Stimulated activated CD8-positive, alpha-beta memory T cell treated with anti-CD3 and anti-CD28 coated beads, Interleukin-7, amount 100 ng/mL, for 48 hours (primary cell): ENCODE measurements at places on chromosomes 2 and 18.

- DNase-seq, result no peak
These were observed 191.9 kb upstream of the CTAGE1 start for GRCh38 chr18:22609642-22610041.

DNA sequence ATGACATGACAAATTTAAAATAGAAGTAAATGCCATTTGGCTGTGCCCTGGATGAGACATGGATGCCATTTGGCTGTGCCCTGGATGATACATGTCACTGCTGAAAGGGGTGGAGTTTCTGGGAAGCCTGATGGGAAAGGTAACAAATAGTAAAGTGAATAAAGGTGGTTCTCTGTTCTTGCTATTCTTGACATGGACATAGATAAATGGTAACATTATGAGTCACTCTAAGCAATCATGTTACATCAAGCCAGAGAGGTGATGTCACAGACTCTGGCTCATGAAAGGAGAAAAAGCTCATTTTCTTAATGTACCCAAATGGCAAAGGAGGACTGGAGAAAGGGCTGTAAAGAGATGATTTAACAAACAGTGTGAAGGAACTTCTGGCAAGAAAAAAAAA is 86.4 kb downstream of the EML6 start:
- DNase-seq, result no peak

- no peak for DNase-seq
These were observed 7.3 kb downstream of the CCDC121 start for GRCh38 chr2:27621524-27621923.

- no peak for DNase-seq
These were observed 11.9 kb downstream of the ATG4B start for GRCh38 chr2:241649404-241649803.

- no peak for DNase-seq
These were observed 24.5 kb upstream of the STAM2 start for GRCh38 chr2:152200101-152200500.

DNA sequence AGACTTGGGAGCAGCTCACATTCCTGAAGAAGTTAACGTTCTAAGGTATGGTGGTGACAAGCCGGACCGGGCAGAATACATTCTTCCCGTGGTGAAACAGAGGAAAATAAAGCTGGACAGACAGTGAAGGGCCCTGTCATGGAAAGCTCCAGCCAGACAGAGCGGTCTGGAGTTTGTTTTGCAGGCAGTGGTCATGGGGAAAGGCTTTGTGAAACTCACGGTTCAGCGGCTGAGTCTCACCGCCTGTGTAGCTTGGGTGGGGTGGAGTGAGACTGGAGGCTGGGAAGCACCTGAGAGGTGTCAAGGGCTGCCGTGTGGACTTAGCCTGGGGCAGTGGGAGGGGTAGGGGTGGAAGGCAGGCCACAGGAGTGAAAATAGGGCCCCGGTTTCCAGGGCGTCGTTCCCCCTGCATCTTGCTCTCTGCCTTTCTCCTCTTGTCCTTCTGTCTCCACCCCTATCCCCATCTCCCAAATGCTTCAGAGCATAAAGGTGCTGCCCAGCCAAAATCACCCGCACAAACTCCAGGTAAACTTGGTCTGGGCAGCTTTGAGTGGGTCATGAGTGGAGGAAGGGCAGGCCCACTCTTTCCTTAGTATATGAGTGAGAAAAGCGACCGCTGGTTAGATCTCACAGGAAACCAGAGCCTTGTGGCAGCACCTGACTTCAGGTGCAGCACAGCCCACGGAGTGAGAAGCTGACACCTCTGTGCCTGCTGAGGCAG is 11.4 kb upstream of the SLC20A1 start:
- no peak for DNase-seq

GRCh38 chr2:213046431-213046830 is 105.0 kb downstream of the IKZF2 start:
- DNase-seq, result no peak

DNA sequence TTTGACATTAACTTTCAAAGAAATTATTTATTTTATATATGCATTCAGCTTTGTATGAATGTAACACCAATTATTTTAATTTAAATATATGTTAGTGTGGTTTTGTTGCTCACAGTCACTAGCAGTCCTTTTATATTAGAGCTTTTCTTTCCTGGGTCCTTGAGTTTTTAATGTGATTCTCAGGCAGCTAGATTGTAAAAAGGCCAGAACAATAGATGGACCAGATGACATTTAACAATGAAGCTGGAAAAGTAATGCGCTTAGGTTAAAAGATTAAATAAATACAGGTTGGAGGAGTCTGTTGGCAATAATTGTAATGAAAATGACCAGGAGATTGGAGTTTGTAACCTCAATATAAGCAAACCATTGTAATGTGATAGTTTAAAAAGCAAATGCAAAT is 171.1 kb downstream of the FTCDNL1 start:
- no peak for DNase-seq

GRCh38 chr2:32732120-32732519 is 104.3 kb downstream of the TTC27 start:
- DNase-seq, result no peak

DNA sequence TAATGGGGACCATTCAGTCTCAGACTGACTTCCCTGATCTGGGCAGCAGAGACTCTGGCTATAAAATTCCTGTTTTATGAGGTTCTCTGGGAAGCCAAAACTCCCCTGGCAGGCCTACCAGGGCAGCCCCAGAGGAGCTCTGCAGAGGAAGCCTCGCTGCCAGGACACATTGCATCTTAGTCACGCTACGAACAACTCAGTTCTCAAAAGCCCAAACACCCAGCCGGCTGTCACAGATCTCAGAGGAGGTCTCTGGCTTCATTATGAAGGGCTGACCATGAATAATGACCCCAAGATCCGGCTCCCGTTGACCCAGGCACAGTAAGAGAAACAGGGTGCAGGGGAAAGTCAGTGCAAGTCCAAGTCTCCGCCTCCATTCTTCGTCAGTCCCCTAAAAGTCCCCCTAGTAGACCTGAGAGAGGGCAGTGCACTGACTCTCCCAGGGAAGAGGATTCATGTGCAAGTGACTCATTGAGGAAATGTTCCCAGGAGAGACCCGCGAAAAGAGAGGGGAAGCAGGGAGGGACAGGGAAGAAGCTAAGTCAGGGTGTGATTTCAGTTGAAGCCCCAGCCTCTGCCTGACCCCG is 212.3 kb downstream of the CYP26B1 start:
- DNase-seq, result no peak

DNA sequence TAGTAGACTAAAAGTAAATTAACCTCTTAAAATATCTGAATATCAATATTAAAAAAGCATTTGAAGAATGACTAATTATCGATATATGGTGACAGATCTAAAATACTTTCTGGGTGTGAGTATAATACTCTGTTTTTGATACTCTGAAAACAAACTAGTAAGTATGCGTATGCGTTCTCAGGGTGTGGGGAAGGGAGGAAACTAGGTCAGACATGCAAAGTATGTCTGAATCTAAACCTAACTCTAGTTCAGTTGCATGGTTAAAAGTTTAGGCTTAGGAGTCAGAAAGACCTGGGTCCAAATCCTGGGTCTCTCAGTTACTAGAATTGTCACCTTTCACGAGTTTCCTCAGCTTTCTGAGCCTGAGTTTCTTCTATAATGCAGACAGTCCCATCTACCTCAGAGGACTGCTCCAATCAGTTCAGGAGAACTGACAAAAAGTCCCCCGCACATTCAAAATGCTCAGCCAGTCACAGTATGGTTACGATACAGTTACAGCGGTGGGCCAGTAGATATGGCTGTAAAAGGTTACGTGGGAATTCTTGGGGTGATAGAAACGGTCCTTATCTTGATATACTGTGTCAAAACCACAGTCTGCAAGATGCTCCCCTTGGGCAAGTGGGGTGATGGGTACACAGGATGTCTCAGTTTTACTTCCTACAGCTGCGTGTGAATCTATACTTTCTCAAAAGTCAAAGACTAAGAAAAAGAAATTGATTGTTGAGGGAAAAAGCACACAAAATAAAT is 29.2 kb downstream of the UNC50 start:
- DNase-seq, result no peak

GRCh38 chr2:197308585-197308984 is 2.0 kb downstream of the ANKRD44 start:
- no peak for DNase-seq

DNA sequence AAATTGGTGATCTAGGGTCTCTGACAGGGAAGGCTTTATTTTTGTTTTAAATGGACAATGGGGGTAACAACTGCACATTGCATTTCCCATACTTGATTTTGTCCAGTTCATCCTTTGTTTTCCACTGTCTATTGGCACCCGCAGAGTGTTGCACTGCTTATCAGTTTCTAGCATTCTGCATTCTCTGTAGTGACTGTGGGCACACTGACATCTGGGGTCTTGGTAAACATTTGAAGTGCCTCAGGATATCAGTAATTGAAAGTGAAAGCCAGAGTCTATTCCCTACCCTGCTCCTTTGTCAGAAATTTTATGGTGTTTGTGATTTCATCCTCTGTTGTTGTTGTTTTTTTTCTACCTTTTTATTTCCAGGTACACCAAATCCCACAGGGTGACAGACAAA is 132.1 kb upstream of the EPC2 start:
- no peak for DNase-seq

DNA sequence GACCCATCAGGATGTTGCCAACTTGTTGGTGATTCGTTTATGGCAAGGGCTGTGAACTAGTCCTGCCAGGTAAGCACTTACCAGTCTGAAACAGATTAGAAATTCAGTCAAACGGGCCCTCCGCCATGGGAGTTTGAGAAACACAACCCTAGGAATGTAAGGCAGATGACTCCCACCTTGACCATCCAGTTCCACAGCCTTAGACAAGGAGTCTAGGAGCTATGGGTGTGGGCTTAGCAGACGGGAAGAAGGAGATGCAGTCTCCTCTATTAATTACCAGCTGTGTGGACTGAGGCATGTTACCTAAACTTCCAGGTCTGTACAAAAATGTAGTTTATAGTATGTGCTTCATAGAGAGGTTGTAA is 319.4 kb upstream of the NCKAP5 start:
- no peak for DNase-seq

DNA sequence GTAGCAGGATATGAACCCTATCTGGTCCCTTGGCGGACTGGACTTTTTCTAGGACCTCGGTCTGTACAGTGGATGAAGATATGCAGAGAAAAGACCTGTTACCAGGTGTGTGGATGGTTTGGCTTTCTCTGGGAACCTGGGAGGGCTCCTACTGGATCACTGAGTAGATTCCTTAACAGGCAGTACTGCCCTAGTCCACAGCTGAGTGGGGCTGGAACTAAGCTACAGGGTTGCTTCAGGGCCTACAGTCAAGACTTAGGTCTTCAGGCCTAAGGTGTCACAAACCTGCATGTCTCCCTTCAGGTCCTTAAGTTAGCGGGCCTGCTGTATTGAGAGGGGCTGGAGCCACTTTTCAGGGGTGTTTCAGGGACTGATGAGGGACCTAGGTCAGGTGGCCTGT is 42.9 kb downstream of the ORC4 start:
- no peak for DNase-seq

- no peak for DNase-seq
These were observed 138.8 kb upstream of the CTAGE1 start for GRCh38 chr18:22556222-22557167.

DNA sequence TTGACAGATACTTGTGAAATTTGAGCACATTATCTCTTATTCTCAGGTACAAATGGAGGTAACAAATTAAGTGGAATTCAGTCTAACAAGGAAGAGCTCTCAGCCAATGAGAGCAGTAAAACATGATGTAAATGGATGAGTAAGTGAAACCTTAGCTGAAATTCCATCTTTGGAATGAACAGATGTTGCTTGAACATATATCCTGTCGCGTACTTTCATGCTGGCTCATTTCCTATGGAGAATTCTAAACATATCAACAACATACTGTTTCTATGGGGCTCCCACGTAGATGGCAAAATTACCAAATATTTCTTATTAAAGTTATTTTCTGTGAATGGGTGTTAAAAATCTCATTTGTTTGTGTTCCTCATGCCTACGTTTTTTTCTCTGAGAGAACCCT is 256.3 kb upstream of the LINC00305 start:
- DNase-seq, result no peak

DNA sequence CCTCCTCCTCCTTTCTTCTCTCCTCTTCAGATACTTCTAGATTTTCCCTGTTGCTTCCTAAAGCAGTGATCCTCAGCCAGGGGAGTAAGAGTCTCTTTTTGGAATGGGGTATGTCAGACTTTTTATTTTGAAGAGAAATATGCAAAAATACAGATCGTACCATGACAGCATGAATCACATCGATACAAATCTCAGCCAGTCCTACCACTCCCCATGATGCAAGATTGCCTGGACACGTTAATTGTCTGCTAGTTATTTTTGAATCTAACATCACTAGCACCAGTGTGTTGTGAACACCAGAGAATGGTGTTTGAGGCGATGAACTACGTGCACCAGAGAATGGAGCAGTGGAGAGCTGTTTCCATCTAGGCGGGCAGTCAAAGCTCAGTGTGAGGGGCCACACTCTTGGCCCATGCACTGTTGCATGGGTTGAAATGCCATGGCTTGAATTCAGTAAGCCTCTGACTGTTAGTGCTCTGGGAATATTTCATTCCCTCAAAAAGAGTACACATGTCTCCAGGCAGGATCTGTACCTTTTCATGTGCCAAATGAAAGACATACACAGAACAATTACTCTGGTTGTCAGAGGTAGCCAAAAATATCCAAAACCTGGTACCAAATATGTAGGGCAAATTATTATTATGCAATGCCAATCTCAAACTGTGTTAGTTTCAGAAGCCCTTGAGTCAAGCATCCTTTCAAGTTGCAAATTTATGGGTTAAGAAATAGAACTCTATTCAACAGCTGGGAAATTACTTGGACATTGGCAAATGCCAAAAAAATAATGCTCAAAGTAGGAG is 46.3 kb upstream of the RALBP1 start:
- no peak for DNase-seq

DNA sequence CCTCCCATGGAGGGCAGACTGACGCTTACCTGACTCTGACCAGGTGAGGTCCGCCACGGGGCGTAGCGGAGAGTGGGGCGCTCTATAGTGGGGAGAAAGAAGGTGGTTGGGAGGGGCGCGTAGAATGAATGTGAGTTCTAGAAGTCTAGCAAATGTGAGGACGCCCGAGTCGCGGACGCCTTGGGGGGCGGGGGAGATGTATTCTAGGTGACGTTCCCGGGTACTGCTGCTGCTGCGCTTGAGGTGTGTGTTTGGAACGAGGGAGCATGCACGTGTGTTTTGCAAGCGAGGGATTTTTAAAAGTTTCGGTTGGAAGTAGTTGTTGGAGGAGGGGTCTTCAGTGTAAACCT is 758 bp downstream of the RIF1 start:
- no peak for DNase-seq
